Lower leg skin (tissue), 4 donors: ENCODE measurements at places on chromosomes 5 and 9. TPM values are rescaled to one million over a fixed set of nuclear protein-coding genes. Genes with fewer than 3 reads are reported as not detected.

Gene KIF27
- total RNA-seq = 5.3 TPM

Gene DND1
- total RNA-seq = 0.49 TPM

Gene SNCAIP
- total RNA-seq = 0.88 TPM

Gene NIM1K
- 0.44 TPM for total RNA-seq

Gene C5orf58
- 0.19 TPM for total RNA-seq

Gene EQTN
- total RNA-seq = not detected

- no peak for DNase-seq
Measured at GRCh38 chr5:167953151-167953798, 338.2 kb upstream of the WWC1 start.

DNA sequence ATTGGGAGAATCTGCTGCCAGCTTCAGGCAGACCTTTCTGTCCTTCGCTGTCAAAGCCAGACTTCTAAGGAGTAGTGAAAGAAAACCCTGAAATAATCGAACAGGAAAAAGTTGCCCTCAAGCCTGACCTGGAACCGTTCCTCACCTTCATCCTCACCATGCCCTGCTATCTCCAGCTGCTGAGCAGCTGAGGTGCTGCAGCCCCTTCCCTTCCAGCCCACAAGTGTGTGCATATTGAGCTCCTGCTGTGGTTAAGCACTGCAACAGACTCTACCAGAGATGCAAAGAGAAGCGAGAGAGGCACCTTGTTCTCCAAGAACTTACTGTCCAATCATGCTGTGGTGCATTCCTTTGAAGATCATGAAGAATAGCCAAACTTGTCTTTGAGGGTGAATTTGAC, 18.9 kb downstream of the BHMT2 start:
- DNase-seq = no peak

- no peak for DNase-seq
Measured at GRCh38 chr5:73160239-73160671, 12.7 kb upstream of the TMEM174 start.

DNA sequence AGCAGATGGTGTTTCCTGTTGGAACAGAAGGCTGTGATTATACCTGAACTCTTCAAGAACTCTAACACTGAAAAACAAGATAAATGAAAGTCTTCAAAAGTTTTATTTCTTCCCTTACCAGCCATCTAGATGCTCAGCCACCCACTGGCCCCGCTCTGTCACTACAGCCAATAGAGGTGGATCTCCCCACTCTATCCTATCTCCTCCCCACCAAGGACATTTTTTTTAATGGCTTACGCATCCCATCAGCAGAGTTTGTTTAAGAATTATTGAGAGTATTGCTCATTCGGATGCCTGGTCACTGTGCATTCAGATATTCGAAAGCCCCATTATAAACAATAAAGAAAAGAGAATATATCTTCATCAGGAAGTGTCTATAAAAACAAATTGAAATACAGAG, 159.4 kb downstream of the RASEF start:
- DNase-seq = no peak

DNA sequence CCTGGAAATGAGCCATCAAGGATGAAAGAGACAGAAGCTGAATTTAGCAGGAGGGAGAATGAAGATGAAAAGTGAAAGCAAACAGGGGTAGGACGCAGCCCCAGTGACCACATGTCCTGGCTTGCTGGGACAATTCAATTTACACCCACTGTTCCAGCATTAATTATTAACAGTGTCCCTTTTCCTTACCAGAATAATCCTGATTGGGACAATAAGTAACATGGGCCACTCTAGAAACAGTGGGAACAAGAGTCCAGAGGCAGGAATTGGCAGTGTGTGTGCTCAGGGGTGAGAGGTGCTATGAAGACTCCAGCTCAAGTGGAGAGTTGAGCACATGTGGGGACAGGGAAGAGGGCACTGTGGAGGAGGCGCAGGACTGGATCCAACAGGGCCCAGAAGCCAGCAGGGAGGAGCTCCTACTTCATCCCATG, 147.1 kb downstream of the C5orf15 start:
- DNase-seq = no peak

- DNase-seq = no peak
Measured at GRCh38 chr5:135064235-135064570, 30.2 kb upstream of the PITX1 start.

DNA sequence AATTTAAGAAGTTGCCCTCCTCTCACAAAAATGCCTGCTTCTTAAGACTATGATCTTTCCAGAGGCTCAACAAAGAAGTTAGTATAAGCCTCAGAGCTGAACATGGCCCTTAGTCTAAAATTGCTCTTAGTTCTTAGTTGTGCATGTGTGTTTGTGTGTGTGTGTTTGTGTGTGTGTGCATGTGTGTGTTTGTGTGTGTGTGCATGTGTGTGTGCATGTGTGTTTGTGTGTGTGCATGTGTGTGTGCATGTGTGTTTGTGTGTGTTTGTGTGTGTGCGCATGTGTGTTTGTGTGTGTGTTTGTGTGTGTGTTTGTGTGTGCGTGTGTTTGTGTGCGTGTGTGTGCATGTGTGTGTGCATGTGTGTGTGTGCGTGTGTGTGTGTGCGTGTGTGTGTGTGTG, 15.8 kb downstream of the IL31RA start:
- DNase-seq = no peak

- DNase-seq = peak; percentile 69
Measured at GRCh38 chr5:116652196-116652729, 77.6 kb upstream of the SEMA6A start.

- no peak for DNase-seq
Measured at GRCh38 chr9:19201899-19202891, 28.3 kb upstream of the DENND4C start.

GRCh38 chr9:98306384-98307145, 51.1 kb upstream of the TBC1D2 start:
- DNase-seq = no peak

- DNase-seq = no peak
Measured at GRCh38 chr9:29616844-29617243, 2043.6 kb upstream of the C9orf72 start.

DNA sequence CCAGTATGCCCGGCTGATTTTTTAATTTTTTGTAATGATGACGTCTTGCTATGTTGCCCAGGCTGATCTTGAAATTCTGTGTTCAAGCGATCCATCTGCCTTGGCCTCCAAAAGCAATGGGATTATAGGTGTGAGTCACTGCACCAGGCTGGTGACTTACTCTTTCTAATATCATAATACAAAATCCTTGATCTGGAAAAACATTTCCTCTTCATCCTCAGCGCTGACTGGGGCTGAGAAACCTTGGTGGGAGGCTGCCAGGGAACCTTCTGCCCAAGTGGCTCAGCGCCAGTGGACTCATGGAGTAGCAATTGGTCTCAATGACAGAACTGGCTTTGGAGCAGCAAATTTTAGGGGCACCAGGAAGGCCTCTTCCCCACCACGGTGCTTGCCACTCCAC, 17.5 kb upstream of the SEMA4D start:
- DNase-seq = no peak
